ENCODE measurements at places on chromosomes 3 and 15.

DNA sequence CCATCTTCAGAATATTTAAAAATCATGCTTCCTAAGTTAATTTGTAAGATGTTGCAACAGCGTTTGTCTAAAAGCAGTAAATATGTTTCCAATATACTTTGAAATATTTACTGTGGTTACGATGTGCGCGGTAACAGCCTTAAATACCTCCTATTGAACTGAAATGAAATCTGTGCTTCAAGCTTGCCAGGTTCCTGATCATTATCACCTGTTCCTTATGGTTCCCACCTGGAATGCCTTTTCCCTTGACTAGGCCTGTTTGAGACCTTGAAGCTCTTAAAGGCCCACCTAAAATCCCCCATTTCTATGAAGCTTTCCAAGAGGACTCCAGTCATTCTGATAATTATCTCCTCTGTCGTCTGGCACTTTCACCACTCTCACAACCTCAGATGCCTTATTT lies 146.7 kb downstream of the NAALADL2 start:
- DNase-seq, result no peak

DNA sequence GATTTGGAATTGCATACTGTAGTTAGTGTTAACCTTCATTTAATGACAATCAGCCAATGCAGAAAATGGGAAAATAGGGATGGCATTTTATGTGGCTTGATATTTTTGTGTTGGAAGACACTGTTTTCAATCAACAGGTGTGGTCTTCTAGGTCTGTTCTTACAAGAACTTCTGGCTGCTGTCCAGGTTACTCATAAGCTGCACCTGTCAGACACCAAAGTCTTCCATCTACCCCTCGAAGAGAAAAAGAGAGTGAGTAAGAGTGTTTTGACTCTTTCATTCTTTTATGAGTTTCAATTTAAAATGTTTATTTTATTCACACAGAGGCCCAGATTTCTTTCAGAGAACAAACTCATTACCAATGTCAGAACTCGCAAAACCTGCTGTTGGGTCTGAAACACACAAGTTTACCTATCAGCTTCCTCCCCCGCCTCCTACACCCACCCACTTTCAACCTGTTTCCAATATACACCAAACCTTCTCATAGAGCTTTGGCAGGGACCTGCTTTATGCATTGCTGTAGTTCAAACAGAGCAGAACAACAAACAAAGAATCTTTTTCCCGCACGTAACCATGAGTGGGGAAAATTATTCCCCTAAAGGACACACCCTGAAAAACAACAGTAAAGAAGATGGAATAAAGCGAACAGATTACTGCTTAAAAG lies 767.7 kb upstream of the ALCAM start:
- DNase-seq, result no peak

DNA sequence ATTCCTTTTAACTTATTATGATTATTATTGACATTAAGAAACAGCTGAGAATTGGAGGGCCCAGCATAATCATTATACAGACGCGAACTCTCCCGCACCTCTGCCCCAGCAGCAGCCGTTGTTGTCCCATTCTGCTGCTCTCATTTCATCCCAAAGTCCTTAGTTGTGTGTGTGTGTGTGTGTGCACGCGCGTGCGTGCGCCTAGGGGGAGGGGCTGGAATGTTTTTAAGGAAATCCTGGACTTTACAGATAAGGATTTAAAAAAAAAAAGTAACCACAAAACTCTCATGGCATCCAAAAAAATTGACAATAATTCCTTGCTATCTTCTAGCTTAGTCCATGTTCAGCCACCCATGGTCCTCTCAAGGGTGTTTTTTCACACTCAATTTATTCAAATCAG lies 134.2 kb downstream of the WNT7A start:
- DNase-seq, result no peak

GRCh38 chr3:134938029-134938525 lies 143.0 kb downstream of the EPHB1 start:
- DNase-seq, result no peak

GRCh38 chr3:44682182-44682896 lies 30.1 kb upstream of the ZNF502 start:
- DNase-seq, result no peak

DNA sequence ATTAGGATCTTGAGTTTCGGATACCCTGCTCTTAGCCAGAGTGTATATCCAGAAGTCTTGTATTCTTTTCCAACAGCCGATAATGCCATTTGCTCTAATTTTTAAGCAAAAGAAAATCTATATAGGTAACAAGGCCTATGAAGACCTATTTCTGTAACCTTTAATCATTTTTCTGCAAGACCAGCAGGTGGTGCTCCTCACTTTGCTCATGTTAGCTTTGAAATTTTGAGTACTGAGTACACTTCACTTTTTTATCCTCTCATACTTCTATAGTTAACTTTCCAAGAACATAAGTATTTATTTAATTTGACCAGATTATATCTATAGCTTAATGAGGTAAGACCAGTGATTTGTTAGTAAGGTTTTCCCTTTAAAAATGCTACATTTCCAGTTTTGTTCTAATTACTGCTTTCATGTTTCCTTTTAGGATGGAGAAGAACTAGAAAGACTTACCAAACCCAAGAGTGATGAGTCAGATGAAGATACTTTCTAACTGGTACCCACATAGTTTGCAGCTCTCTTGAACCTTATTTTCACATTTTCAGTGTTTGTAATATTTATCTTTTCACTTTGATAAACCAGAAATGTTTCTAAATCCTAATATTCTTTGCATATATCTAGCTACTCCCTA lies 20.5 kb downstream of the SLC35A5 start:
- peak; percentile 11 for DNase-seq

GRCh38 chr3:130711565-130712324 lies 34.9 kb downstream of the PIK3R4 start:
- no peak for DNase-seq

- no peak for DNase-seq
These were observed 10.8 kb upstream of the SNRPA1 start for GRCh38 chr15:101305820-101306255.

DNA sequence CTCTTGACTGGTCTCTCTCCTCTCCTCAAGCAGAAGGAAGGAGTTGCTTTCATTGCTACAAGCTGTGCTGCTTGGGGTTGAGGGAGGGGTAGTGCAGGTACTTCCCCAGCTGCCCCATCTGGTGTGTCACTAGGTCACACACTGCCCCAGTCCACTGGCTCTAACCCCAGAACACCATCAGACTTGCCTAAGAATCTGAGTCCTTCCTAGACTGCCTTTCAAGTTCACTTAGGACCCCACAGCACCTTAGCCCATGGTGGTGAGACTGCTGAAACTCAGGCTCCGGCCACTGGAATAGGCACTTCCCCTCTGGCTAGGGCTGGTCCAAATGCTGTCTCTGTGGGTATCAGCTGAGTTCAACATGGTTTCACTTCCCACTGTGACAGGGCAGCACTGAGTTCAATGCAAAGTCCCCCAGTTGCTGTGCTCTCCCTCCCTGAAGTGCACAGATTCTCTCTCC lies 279.7 kb upstream of the GOLGA6L4 start:
- DNase-seq, result no peak

- DNase-seq, result no peak
These were observed 128.6 kb downstream of the SLCO3A1 start for GRCh38 chr15:91981821-91982800.

GRCh38 chr15:85649372-85649771 lies 145.4 kb downstream of the KLHL25 start:
- no peak for DNase-seq

DNA sequence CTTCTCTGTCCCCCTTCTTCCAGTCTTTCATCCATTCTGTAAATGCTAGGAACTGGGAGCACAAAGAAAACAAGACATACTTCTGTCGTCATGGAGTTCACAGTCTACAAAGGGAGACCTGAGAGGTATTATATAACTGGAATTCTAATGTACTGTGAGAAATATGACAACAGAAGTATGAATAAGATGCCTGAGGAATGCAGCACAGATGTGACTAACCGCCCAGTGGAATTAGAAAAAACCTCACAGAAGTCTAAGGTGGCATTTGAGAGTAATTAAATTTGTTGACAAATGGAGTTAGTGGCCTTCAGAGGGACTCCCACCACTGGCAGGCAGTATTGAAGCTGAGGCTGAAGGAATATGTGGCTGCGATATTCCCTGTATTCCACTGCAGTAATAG lies 168.5 kb upstream of the FAM3D start:
- DNase-seq, result no peak

- DNase-seq, result no peak
These were observed 47.7 kb upstream of the BDH1 start for GRCh38 chr3:197603317-197603933.

GRCh38 chr15:60417112-60417511 lies 19.3 kb upstream of the ANXA2 start:
- no peak for DNase-seq

DNA sequence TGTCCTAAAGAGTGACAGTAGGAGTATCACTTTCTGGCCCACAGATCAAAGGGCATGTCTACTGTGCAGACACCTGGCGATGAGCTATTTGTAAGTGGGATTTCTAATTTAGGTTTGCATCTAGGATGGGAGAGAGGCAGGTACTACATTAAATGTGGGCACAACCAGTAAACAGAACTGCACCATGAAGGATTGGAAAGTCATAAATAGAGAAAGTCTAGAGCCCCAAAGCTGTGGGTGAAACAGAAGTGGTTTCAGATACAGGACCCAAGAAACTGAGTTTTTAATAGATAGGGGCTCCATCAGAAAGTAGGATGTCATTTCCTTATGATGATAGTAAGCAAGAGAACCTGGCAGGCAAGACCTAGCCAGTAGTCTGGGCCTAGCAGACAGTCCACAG lies 35.2 kb upstream of the SPPL2A start:
- no peak for DNase-seq
